ENCODE measurements at places on chromosomes 2 and 18. TPM values are rescaled to one million over a fixed set of nuclear protein-coding genes. Genes with fewer than 3 reads are reported as not detected.

Gene MAP2
- polyA plus RNA-seq = 12.2 TPM

Gene IL36B
- polyA plus RNA-seq = not detected

DNA sequence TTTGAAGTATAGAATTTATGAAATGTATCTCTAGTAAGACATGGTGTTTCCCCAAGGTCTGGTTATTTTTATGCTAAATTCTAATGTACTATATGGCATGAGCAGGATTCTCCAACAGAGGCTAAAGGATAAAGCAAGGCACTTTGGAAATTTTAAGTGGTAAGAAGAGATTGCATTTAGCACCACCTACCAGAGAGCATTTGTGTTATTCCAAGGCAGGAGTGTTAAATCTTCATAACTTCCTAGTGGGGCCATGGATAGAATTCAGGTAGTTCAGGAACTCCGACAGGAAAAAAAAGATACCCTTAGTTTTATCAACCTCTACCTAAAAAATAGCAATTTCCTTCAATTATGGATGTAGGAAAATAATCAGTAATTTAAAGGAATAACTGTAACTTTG is 497.4 kb upstream of the CRIM1 start:
- H3K27me3 ChIP-seq = no peaks in the 10 kb centered on the region
- no peaks in the 10 kb centered on the region for H3K4me1 ChIP-seq
- H3K27ac ChIP-seq = no peak overlapping the region
- no peak overlapping the region for H3K4me3 ChIP-seq

DNA sequence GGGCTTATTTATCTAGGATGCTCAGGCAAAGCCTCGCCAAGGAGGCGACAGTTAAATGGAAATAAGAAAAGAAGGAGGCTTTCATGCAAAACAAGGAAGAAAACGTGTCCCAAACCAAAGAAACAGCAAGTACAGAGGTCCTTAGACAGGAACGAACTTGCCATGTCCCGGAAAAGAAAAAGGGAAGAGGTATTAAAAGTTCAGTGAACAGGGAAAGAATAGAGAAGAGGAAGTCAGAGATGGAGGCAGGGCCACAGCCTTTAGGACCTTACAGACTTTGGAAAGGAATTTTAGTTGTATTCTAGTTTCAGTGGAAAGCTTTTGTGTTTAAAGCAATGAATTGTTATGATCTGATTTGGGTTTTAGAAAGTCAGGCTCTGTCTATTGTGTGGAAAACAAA is 22.1 kb downstream of the IKZF2 start:
- peak overlapping the region; percentile 19 for H3K27ac ChIP-seq
- no peaks in the 10 kb centered on the region for H3K36me3 ChIP-seq
- DNase-seq = no peak
- H3K27me3 ChIP-seq = no peaks in the 10 kb centered on the region
- H3K4me3 ChIP-seq = no peak overlapping the region

DNA sequence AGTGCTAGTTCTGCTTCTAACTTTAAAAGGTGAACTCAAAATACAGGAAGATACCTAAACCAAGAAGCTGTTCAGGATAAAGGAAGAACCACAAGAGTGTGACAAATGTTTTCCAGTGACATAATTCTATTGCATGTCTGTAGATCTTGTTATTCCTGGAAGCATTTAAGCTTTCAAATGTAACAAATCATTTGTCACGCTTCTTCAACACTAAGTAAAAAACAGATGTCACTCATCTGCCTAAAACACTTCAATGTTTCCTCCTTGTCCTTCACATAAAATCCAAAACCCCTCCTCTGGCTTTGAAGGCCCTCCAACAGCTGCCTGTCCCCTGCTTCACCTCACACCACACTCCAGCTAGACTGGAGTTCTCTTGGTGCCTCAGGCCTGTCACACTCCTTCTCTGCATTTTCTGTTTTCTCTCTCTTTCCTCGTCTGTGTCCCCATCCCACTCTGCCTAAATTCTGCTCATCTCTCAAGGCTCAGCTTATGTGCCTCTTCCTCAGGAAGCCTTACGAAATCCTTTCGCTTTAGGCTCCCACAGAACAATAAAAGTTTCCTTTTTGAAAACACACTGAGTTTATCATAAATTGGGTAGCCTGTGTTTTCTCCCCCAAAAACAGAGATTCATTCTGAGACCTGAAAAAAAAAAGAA is 6.4 kb upstream of the CLEC4F start:
- no peak overlapping the region for H3K27ac ChIP-seq
- no peaks in the 10 kb centered on the region for H3K27me3 ChIP-seq
- H3K4me3 ChIP-seq = no peak overlapping the region
- no peaks in the 10 kb centered on the region for H3K4me1 ChIP-seq
